ENCODE measurements at places on chromosomes 6 and 20.

GRCh38 chr20:63978319-63979228 lies 868 bp downstream of the SAMD10 start:
- DNase-seq, result no peak

GRCh38 chr6:7881765-7882500 lies 28.7 kb downstream of the TXNDC5 start:
- DNase-seq, result no peak

DNA sequence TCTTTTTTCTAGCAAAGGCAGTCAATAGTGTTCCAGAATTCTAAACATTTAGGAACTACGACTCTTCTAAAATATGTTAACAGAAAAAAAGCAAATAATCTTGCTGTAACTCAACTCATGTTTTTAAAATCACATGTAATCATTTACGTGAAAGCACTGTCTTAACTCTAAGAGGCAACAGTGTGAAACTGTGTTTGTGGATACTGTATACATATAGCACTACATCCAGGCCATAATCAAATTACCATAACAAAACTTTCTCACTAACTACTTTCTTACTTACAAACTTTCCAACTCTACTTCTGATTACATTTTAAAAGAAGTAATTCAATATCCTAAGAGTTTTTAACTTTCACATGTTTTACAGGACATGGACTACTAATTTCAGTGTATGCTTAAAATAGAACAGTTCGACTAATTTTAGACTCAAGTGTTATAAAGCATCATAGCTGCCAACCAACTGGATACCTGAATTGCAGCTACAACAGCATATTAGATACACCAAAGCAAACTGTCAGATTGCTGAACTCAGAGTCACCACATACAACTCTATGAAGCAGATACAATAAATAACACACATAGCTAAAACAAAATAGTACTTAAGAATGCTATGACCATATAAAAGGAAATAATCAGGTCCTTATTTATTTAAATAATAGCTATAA lies 121.6 kb upstream of the BEND6 start:
- no peak for DNase-seq

- DNase-seq, result no peak
These were observed 9.2 kb upstream of the RGS17 start for GRCh38 chr6:153140299-153140698.

GRCh38 chr20:57392512-57393271 lies 1.5 kb downstream of the RBM38 start:
- no peak for DNase-seq

- no peak for DNase-seq
These were observed 8.1 kb upstream of the APCDD1L start for GRCh38 chr20:58523072-58523970.

DNA sequence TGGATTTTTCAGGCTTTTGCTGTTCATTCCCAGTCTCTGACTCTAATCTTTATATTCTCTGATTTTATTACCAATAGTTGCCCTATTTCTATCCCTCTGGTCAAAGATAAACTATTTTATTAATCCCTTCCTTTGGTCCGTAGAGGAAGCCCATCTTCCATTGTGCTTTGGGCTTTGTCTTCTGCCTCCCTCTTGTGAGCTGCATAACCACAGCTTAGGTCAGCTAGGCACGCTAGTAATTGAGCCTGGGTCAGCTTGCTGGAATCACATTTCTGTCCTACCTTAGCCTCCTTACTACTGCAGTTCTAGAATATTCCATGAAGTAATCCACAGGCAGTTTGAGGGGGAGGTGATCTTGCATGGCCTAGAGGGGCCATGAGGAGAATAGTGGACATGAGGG lies 49.4 kb downstream of the TRMT11 start:
- DNase-seq, result no peak

All from kidney glomerular epithelial cell (primary cell).